ENCODE measurements at places on chromosomes 6 and 20.

DNA sequence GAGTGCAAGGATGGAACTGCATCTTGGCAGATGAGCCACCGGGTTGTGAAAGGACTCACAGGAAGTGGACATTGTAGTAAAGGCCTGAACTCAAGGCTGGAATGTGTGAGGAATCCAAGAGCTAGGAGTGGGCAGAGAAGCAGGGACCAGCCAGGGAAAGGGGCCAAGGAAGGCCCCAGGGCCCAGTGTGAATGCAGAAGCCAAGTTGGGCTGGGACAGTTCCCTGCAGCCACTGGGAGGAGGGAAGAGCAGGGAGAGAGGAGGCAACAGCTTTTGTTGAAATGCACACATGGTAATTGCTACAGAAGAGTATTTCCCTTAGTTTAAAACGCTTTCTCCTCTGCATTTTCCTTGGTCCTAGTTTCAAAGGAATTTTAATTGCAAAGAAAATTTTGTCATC lies 34.6 kb downstream of the CDH22 start:
- DNase-seq, result no peak

- DNase-seq, result no peak
These were observed 85.9 kb upstream of the PRND start for GRCh38 chr20:4635781-4636180.

DNA sequence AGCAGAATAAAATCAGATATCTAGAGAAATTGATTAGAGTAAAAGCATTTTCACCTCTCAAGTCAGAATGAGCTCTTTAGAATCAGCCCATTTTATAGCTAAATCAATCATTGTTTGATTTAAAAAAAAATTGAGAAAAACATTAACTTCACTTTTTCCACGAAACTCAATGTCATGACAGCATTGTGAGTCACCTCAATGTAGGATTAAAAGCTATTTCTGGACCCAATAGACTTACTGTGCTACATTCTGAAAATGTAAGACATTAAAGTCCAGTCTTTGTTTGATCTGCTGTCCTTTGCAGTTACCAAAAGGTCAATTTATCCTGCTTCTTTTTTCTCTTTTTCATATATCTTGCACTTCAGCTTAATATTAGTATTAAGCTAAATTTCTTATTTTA lies 519.4 kb upstream of the ZNF337 start:
- no peak for DNase-seq

- DNase-seq, result no peak
These were observed 347.5 kb upstream of the SOX4 start for GRCh38 chr6:21246075-21246474.

DNA sequence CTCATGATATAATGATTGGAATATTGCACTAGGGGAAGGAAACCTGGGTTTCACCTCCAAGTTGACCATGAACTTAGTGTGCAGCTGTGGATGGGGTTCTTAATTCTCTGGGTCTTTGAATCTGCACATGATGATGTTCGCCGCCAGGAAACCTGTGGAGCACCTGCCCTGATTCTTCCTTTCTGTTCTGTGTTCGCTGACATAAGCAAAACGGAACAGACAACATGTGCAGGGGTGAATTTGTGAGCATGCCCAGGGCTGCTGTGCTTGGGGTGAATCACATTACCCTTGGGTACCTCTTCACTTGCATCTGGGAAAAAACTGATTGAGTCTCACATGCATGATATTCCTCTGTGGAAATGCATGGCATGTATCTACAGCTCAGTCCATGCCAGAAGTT lies 48.8 kb downstream of the CAP2 start:
- no peak for DNase-seq

DNA sequence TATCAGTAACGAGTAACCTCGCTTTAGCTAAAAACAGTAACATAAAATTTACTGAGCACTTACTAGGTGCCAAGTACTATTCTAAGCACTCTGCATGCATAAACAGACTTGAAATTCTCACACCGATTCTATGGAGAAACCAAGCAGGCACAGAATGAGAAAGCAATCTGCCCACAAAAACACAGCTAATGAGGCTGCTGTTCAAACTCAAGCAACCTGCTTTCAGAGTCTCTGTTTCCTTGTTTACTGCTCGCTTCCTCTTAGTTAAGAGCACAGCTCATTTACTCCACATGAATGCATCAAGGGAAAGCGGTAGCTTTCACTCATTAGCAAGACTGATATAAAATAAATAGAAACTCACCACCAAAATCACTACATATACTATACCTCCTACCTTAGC lies 37.4 kb downstream of the PRKN start:
- DNase-seq, result no peak

DNA sequence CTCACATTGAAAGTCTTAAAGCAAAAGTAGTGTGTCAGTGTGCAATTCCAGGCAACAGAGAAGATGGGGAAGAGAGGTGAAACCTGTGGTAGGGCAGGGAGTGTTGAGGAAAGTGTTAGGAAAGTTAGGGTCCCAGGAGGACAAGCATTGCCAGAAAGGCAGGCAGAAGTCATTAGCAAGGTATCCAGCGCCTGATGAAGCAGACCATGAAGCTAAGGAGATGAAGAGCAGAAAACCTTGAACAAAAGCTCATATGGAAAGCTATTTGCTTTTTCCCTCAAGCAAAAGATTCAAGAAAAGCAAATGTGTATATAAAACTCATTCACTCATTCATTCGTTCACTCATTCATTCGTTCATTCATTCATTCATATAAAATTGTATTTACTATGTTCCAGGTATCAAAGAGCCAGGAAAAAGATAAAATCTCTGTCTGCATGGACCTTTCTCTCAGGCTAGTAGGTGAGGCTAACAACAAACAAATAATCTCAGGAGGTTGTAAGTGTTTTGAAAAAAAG lies 96.5 kb downstream of the ELOVL5 start:
- DNase-seq, result no peak

DNA sequence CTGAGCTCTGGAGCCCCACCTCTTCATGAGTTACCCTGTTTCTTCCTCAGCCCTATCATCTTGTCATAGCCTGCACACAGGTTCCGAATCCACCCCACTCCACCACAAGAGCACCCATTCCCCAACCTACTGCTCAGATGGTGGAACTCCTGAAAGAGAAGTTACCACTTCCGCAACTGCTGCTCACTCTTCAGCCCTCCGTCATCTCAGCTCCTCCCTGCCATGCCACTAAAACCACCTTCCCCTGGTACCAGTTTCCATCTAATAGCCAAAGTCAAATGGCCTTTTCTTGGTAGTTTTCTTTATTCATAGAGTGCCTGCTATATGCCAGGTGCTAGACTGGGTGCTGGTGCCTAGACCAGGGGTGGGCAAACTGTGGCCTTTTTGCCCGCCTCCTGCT lies 3.9 kb downstream of the RAB22A start:
- no peak for DNase-seq

- no peak for DNase-seq
These were observed 16.7 kb upstream of the B3GAT2 start for GRCh38 chr6:70973604-70974003.
